Progenitor cell of endocrine pancreas (in vitro differentiated cells): ENCODE measurements at places on chromosomes 5 and 9. TPM values are rescaled to one million over a fixed set of nuclear protein-coding genes. Genes with fewer than 3 reads are reported as not detected.
A peak's percentile ranks its signal among the peaks of the same experiment; 100 is the strongest.

DNA sequence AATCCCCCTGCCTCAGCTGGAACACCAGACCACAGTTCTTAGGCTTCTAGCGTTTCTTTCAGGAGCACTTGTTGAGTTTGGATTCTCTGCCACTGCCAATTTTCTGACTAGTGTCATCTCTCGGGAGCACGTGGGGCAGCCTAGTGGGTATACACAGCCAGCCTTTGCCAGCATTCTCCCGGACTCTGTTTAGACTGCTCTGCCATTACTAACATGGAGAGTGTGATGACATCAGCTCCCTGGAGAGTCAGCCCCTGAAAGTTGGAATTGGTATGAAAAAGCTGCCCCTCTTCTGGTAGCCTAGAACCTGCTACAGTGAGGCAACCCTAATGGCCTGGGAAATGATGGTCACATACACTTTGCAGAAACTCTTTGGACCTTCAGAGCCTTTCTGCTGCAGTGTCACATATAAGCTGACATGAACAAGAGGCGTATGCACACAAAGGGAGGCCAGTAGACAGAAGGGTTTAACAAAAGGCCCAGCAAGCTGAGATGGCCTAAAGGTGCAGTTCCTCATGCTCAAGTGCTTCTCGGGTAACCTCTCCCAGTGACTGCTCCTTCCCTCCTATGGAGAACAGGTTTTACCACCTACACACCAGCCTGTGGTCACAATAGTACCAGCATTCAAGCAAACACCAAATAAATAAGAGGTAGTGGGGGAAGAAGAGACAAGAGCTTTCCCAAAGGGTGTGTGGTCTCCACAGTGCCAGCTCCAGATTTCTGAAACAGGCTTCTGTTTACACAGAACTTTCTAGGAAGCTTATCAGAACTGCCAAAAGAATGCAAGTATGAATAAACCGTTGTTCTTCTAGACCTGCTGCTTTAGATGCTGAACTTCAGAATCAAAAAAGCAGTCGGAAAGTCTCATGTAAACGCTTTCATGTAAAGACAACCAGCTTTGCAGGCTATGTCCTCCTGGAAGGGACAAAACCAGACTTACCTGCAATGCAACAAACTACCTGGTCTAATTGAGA is 16.5 kb downstream of the SPACA9 start:
- no peaks in the 10 kb centered on the region for H3K27me3 ChIP-seq
- no peak overlapping the region for H3K27ac ChIP-seq
- H3K4me1 ChIP-seq, result peaks cover 9% of the 10 kb centered on the region
- no peak for DNase-seq

The LOX gene
- 0.19 and 0.42 TPM in 2 replicates for total RNA-seq

The C5orf58 gene
- total RNA-seq, result not detected in 2 replicates

The DOCK8 gene
- 5.7 and 8.3 TPM in 2 replicates for total RNA-seq

The NRG2 gene
- total RNA-seq, result 4.8 and 5.5 TPM in 2 replicates

- peak overlapping the region; percentile 37 for H3K27ac ChIP-seq
- H3K27me3 ChIP-seq, result no peaks in the 10 kb centered on the region
- no peak for DNase-seq
- peaks cover 20% of the 10 kb centered on the region for H3K36me3 ChIP-seq
- peaks cover 2% of the 10 kb centered on the region for H3K4me1 ChIP-seq
- H3K4me3 ChIP-seq, result no peak overlapping the region
Observed at GRCh38 chr9:131432597-131433301, 38.9 kb downstream of the PRRC2B start.

The PCDHGA5 gene
- 0.69 and 0.71 TPM in 2 replicates for total RNA-seq

DNA sequence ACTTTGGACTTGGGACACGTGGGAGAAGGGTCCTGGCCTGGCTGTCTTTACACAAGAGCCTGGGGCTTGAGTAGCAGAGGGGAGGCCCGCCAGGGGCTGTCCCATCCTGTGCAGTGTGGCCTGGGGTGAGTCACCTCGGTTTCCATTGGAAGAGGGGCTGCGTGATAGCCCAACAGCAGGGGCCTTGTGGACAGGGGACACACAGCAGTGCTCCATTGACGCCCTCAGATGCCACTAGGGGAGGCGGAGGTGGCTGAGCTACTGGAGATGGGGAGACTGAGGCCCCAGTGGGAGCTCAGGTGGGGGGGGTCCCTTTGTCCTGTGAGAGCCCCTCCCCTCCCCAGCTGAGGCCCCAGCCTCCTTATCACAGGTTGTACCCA is 50.0 kb upstream of the RNU6ATAC start:
- no peak overlapping the region for H3K27ac ChIP-seq
- H3K4me3 ChIP-seq, result no peak overlapping the region

DNA sequence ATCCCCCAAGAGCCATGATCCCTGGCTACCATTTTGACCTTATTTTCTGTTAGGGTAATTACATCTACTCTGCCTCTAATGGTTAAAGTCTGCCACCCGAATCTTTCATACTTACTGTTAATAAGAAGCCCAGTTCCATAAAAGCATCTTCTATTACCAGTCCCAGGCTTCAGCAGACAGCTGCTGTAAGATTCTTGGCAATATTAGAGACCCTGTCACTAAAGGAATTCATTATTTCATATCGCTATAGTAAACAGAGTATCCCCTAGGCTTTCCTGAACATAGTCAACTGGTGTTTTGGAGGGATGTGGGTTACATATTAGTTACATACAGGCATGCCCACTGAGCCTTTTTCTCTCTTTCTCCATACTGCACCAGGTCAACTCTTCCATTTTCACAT is 608.7 kb upstream of the SEMA6A start:
- H3K27me3 ChIP-seq, result peaks cover 3% of the 10 kb centered on the region
- no peak for DNase-seq
- H3K27ac ChIP-seq, result no peak overlapping the region
- no peaks in the 10 kb centered on the region for H3K36me3 ChIP-seq
- no peak overlapping the region for H3K4me3 ChIP-seq

The TMEM174 gene
- not detected in 2 replicates for total RNA-seq

- H3K27ac ChIP-seq, result no peak overlapping the region
- peaks cover 40% of the 10 kb centered on the region for H3K27me3 ChIP-seq
- H3K4me3 ChIP-seq, result no peak overlapping the region
- no peaks in the 10 kb centered on the region for H3K36me3 ChIP-seq
- H3K4me1 ChIP-seq, result no peaks in the 10 kb centered on the region
- no peak for DNase-seq
Observed at GRCh38 chr9:107982745-107983144, 493.2 kb upstream of the KLF4 start.

GRCh38 chr5:166251786-166252185 is 2039.7 kb upstream of the WWC1 start:
- H3K36me3 ChIP-seq, result no peaks in the 10 kb centered on the region
- no peak for DNase-seq
- no peaks in the 10 kb centered on the region for H3K4me1 ChIP-seq

DNA sequence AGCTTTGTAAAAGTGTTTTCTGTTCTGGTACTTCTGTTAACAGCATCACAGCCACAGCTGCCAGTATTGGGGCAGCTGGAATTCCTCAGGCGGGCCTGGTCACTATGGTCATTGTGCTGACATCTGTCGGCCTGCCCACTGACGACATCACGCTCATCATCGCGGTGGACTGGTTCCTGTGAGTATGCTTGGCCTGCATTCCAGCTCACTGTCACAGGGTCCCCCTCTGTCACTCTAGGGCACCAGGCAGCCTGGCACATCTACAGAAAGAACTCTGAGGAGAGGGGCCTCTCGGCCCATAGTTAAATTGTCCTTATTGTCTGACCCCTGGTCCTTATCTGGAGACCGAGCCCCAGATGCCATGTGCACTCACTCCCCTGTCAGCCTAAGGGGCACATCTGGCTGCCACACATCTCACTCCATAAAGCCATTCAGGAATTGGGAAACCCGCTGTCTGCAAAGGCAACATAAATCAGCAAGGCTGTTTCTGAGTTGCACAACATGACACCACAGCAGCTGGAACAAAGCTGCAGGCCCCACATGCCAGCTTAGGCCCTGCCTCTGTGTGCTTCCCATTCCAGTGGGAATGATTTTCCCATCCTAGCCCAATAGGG is 77.5 kb downstream of the SLC1A3 start:
- H3K27me3 ChIP-seq, result no peaks in the 10 kb centered on the region
- H3K36me3 ChIP-seq, result no peaks in the 10 kb centered on the region
- no peak overlapping the region for H3K27ac ChIP-seq
- H3K4me1 ChIP-seq, result no peaks in the 10 kb centered on the region

The SLC6A3 gene
- total RNA-seq, result not detected in 2 replicates

The NEUROG1 gene
- total RNA-seq, result not detected in 2 replicates

The IRX2 gene
- 4.2 and 6.0 TPM in 2 replicates for total RNA-seq

GRCh38 chr9:99015448-99015847 is 71.7 kb downstream of the COL15A1 start:
- peaks cover 2% of the 10 kb centered on the region for H3K36me3 ChIP-seq
- no peak overlapping the region for H3K27ac ChIP-seq
- no peaks in the 10 kb centered on the region for H3K4me1 ChIP-seq
- no peaks in the 10 kb centered on the region for H3K27me3 ChIP-seq
- no peak overlapping the region for H3K4me3 ChIP-seq

DNA sequence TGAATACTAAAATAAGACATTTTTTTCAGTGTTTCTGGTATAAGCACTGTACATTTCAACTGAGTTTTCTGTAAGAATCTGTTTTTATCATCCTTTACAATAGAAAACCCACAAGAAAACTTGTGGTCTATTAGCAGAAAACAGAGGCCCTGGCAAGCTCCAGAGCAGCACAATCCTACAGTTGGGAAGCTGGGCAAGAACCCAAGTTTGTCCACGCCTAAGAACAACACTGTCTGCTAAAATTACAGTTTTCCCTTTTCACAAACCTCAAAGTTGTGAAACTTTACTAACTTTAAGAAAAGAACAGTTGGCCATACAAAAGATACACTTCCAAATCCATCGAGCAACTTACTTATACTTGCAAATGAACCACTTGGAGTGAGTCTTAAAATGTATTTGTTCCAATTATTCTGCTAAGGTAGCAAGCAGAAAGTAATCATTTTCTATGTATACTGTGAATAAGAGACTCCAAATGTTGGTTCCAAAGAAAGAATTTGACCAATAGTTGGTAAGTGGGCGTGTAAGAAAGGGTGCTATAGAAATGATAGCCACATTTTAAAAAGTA is 982.0 kb upstream of the ARRDC3 start:
- no peaks in the 10 kb centered on the region for H3K4me1 ChIP-seq
- H3K27ac ChIP-seq, result no peak overlapping the region
- no peak overlapping the region for H3K4me3 ChIP-seq
- no peaks in the 10 kb centered on the region for H3K36me3 ChIP-seq
- DNase-seq, result no peak

The PCDHB6 gene
- 2.4 and 2.7 TPM in 2 replicates for total RNA-seq

- H3K4me1 ChIP-seq, result no peaks in the 10 kb centered on the region
- no peak overlapping the region for H3K4me3 ChIP-seq
- H3K27ac ChIP-seq, result no peak overlapping the region
- no peaks in the 10 kb centered on the region for H3K27me3 ChIP-seq
- H3K36me3 ChIP-seq, result no peaks in the 10 kb centered on the region
Observed at GRCh38 chr5:51895834-51896233, 512.6 kb downstream of the ISL1 start.

GRCh38 chr5:111681414-111682120 is 75.4 kb downstream of the NREP start:
- peaks cover 10% of the 10 kb centered on the region for H3K4me1 ChIP-seq
- no peaks in the 10 kb centered on the region for H3K36me3 ChIP-seq
- no peak for DNase-seq
- H3K27me3 ChIP-seq, result peaks cover 12% of the 10 kb centered on the region

DNA sequence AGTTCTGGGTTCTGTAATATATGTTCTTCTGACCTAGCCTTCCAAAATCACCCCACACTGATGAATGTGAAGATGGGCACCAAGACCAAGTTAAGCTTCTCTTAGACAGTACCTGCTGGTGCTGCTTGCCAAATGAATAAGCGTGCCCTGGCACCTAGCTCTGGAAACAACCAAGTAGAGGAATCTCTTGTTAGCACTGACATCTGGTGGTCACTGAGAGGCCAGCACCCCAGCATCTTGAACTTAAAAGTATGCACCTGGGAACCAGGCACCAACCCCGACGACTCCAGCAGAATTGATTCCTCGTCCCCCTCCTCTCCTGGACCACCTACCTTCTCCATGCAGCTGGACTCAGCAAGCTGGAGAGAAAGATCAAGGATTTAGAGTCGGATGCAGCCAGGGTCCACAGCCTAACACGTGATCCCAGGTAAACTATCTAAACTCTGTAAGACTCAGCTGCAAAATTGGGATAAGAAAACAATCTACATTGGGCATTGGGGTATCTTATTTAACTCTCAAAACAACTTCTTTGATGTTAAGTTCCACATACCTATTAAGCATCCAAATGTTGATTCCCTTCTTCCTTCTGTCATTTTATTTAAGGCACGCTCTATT is 89.8 kb downstream of the SLC1A3 start:
- H3K27me3 ChIP-seq, result peaks cover 44% of the 10 kb centered on the region
- no peaks in the 10 kb centered on the region for H3K36me3 ChIP-seq
- no peak overlapping the region for H3K27ac ChIP-seq
- no peak overlapping the region for H3K4me3 ChIP-seq
- no peaks in the 10 kb centered on the region for H3K4me1 ChIP-seq
- DNase-seq, result peak; percentile 46

GRCh38 chr9:113808391-113809358 is 67.4 kb upstream of the ZNF618 start:
- H3K4me1 ChIP-seq, result no peaks in the 10 kb centered on the region
- DNase-seq, result no peak
- no peak overlapping the region for H3K27ac ChIP-seq
- no peak overlapping the region for H3K4me3 ChIP-seq

The LCN2 gene
- total RNA-seq, result not detected in 2 replicates

DNA sequence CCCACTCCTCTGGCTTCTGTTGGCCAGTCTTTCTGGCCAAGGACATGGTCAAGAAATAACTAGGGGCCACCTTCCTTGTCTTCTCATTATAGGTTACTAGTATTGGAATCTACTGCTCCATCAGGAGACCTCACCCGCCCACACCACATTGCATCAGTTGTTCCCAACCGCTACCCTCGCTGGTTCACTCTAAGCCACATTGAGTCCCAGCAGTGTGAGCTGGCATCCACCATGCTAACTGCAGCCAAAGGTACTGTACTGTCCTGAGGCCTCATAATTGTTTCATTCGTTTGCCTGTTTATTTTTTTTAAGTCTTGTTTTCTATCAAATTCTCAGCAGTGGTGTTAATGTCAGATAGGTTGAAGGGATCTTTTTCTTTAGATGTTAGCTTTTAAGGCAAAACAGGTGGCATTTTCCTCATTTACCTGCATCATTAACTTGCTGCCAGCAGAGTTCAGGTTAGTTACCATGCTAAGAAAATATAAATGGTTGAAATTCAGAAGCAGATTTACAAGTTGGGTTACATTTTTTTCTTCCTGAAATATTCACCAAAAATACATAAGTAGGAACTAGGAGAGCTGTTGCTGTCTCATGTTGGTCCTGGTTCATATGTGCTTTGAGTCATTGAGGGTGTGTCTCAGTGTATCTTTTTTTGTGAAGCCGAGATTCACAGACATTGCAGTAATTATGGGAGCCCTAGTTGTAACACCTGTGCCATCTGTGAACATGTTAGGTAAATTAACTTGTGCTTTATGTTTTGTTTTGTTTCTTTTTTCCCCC is 206.9 kb downstream of the ZSWIM6 start:
- H3K27me3 ChIP-seq, result no peaks in the 10 kb centered on the region
- DNase-seq, result no peak
- H3K4me3 ChIP-seq, result no peak overlapping the region

The LRRC19 gene
- total RNA-seq, result not detected in 2 replicates

- no peaks in the 10 kb centered on the region for H3K36me3 ChIP-seq
- H3K27me3 ChIP-seq, result peaks cover 5% of the 10 kb centered on the region
- H3K27ac ChIP-seq, result no peak overlapping the region
- no peaks in the 10 kb centered on the region for H3K4me1 ChIP-seq
Observed at GRCh38 chr9:132827366-132827765, 50.7 kb downstream of the AK8 start.

- H3K27me3 ChIP-seq, result no peaks in the 10 kb centered on the region
- H3K4me1 ChIP-seq, result no peaks in the 10 kb centered on the region
- H3K27ac ChIP-seq, result no peak overlapping the region
- DNase-seq, result no peak
- H3K36me3 ChIP-seq, result peaks cover 11% of the 10 kb centered on the region
Observed at GRCh38 chr5:131550606-131551005, 84.4 kb downstream of the RAPGEF6 start.

GRCh38 chr5:57503433-57503832 is 20.8 kb upstream of the ACTBL2 start:
- H3K36me3 ChIP-seq, result no peaks in the 10 kb centered on the region
- H3K4me3 ChIP-seq, result no peak overlapping the region
- peaks cover 45% of the 10 kb centered on the region for H3K4me1 ChIP-seq
